ENCODE measurements at places on chromosomes 7 and 10.

GRCh38 chr10:132745511-132745910 lies 40.4 kb downstream of the NKX6-2 start:
- DNase-seq = no peak

GRCh38 chr7:80781146-80781545 lies 137.7 kb downstream of the SEMA3C start:
- no peak for DNase-seq

GRCh38 chr7:140655511-140656408 lies 15.1 kb upstream of the DENND2A start:
- no peak for DNase-seq

- no peak for DNase-seq
Observed at GRCh38 chr7:70588191-70588921, 543.6 kb upstream of the GALNT17 start.

DNA sequence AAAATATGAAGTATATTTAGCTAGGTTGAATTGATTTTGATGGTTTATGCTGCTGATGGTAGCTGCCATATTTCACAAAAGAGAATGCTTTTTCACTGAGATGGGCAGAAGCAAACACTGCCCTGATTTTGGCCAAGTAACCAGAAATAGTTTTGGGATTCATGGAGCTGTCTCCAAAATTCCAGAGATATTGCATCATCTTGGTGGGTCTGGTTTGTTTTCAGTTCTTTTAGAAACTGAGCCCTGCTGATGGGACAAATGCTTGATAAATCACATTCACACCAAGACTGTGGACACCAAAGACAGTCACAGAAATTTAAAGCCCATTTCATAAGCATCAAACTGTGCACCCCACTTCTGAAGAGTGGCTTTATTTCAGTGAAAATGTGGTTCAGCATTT lies 140.5 kb downstream of the BICC1 start:
- DNase-seq = no peak

DNA sequence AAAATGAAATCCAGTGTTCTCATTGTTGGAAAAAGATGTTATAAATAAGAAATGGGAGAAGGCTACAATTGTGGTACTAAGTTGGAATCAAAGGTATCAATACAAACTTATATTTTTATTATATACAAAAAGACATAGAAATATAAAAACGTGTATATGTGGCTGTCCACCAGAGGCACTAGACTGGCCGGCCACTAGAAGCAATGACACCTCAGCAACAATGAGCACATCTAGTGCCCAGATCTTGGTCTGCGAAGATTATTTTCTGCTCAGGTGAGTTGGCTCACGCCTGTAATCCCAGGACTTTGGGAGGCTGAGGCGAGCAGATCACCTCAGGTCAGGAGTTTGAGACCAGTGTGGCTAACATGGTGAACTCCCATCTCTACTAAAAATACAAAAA lies 21.6 kb downstream of the IDE start:
- no peak for DNase-seq

DNA sequence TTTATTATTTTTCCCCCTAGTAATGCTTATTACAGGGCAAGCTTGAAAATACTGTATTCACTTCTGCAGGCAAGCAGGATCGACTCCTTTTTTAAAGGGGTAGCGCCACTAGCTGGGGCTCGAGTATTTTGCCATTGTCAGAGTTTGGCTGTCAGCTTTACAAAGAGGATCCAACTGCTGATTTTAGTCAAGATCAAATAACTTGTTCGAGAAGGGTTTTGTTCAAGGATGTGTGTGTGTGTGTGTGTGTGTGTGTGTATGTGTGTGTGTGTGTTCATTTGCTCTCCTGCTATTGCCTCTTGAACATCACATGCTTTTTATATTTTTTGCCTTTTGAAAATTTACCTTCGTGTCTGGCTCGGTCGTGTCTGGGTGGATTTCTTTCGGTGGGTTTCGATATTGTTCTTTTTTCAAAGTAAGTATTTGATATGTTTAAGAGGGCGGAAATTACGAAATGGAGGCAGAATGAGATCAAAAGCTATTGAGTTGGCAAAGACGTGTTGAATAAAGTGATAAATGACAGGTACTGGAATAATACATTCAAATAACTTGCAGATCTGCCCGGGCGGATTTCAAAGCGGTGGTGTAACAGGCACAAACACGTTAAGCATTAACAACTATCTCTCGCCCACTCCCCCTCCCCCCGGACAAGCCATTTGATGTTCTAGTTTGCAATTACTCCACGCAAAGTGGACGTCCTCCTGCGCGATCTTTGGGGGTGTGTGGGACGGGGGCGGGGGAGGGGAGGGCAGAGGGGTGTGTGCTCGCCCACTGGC lies 1.1 kb downstream of the ARID5B start:
- DNase-seq = peak; percentile 10

GRCh38 chr10:391847-392704 lies 256.8 kb downstream of the ZMYND11 start:
- DNase-seq = no peak

GRCh38 chr10:74027702-74028101 lies 29.8 kb downstream of the VCL start:
- no peak for DNase-seq
